Immature natural killer cell (primary cell): ENCODE measurements at places on chromosomes 4 and X.
A peak's percentile ranks its signal among the peaks of the same experiment; 100 is the strongest.

DNA sequence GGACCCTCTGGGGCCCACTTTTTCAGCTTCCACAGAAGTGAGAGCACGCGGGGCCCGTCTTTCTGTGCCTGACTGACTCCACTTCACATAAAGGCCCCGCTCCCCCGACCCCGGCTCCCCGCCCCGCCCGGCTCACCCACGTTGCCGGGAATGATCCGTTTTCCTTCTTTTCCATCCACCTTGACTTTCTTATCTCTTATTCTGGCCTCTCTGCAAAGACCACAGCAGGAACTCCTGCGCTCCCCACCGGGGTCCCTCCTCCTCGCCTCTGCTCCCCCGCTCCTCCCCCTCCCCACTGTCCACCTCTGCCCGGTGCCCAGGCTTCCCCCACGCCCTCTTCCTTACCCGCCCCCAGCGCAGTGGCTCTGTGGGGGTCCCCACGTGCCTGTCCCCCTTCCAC, 54.2 kb upstream of the CLDN24 start:
- DNase-seq = no peak

GRCh38 chrX:9166584-9166944, 132.6 kb upstream of the FAM9B start:
- DNase-seq = no peak

DNA sequence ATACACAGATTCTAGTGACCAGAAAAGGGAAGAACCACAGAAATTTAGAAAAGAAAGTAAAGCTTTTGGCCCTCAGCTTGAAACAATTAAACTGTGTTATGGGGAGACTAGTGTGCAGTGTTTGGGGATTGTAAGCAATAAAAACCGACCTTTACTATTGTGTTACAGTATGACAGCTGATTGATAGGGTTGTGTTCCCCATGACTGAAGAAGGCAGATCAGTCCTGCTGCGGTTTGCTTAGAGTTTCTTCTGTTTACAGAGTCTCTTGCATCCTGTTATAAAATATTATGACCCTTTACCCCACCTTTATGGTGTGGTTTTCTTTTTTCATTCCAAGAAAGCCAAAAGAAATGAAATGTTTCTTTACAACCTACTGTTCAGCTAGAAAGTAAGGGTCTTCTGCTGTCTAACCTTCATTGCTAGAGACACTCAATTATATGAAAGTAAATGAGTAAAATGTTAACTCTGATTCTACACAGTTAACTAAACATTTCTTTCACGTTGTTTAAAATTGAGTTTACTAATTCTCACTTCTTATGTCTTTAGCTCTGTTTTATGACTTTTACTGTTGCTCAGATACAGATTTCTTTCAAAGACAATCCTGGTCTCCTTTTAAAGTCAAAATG, 18.1 kb downstream of the CHIC1 start:
- no peak for DNase-seq

DNA sequence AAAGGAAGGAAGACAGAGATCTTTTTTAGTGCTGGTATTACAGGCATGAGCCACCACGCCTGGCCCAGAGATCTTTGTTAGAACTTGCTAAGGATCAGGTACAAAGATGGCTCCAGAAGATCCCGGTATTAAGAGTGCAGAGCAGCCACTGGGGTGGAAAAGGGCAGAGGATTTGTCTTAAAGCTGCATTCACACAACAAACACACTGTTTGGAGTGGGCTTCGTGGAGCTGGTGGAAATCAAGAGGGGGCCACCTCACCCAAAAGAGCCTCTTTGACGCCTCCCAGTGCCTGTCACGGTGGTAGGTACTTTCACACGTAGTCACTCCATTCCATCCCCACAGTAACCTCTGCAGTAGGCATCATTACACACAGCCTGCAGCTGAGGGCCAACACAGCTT, 13.3 kb downstream of the HELT start:
- DNase-seq = no peak

- DNase-seq = no peak
Measured at GRCh38 chr4:107006218-107006617, 29.9 kb downstream of the DKK2 start.

DNA sequence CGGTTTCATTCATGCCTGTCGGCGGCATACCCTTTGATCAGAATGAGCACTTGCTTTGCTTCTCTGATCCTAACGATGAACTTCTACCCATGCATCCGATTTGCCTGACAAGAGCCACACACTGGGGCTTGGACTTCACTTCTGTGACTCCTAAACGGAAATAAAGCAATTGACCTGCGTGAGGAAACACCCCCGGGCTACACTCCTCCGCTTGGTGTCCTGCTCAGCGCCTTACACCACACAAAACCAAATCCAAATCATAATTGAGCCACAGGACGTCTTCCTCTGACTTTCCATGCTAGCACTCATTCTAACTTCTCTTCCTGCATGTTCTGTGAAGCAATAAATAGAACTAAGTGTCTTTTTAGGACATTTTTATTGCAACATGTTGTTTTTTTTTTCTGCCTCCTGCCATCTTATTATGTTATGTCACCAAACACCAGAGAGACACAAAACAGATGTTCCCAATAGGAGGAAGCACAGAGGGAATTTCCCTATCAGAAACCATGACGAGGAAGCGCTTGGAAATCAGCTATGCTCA, 110.8 kb upstream of the FAM9B start:
- no peak for DNase-seq

DNA sequence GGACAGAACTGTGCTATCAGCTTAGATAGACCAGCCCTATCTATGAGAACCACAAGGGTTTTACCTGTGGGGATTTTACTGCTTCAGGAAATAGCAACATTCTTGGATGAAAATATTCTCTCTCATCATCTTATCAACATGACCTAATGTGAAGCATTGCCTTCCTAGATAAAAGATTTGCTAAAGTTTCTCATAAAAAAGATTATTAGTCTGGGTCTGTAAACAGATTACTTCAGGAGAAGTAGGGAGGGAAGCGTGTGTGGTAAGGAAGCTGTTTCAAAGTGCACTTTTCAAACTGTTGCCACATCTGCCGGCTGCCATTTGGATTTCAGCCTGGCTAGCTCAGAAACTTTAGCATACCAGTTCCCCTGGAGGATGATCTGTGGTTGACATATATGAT, at the start of gene NOX1:
NOX1 (minus strand) TSS at position 35 of the 400 bp plus-strand sequence. CDS start 220 bp downstream, outside the sequence.
- no peak for DNase-seq

- DNase-seq = no peak
Measured at GRCh38 chr4:105186701-105187161, 40.1 kb downstream of the TET2 start.

DNA sequence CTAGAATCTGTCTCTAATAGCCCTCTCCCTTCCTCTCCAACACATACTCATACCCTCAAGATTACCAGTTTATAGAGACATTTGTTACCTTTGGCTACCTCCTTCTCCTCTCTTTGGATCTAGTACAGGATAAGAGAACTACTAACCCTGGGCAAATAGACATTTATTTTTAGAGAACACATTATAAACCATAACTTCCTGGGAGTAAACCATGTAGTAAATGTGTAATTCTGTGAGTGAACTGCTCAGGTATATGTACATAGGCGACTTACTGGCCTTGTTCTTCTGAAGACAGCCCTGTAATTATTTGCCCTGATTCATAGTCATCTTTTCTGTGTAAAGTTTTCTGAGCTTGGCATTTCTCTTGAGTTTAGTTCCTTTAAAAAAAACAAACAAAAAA, 94.2 kb downstream of the KDM6A start:
- DNase-seq = no peak

GRCh38 chrX:12947545-12948235, 27.2 kb upstream of the TMSB4X start:
- DNase-seq = no peak

DNA sequence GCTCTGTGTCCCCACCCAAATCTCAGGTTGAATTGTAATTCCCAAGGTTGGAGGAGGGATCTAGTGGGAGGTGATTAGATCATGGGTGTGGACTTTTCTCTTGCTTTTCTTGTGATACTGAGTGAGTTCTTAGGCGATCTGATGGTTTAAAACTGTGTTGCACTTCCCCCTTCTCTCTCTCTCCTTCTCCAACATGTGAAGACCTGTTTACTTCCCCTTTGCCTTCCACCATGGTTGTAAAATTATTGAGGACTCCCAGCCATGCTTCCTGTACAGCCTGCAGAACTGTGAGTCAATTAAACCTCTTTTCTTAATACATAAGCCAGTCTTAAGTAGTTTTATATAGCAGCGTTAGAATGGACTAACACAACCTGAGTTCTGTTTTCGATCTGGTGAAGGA, 738.2 kb downstream of the ARAP2 start:
- no peak for DNase-seq

DNA sequence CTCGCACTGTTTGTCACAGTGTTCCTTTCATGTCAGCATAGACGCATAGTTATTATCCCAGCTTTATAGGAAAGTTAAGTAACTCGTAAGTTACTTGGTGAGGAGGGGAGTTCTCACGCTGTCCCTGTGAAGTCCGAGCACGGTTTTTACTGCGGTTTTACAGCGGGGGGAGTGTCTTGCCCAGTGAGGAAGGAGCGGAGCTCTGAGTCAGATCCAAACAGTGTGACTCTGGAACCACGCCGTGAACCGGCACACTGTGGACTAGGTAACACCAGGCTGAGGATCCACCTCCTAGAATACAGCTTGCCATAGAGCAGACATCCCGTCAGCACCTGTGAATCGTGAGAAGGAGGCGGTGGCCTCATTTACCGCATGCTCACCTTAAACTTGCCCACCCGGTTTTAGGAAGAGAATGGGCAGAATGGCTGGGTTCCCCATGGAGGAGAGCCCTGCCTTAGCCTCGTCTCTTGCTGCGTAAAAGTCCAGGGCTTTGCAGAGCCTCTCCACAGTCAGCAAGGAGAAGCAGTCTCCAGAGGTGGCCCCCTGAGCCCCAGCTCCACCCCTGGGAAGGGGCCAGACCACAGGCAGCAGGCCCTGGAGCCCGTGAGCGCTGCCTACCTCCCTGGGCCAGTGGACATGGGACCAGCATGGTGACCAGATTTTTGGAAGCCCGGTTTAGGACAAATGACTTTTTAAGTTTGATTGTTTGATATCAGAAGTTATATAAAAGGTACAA, 40.2 kb upstream of the HGFAC start:
- DNase-seq = no peak

- DNase-seq = no peak
Measured at GRCh38 chr4:107757283-107757682, 37.2 kb upstream of the PAPSS1 start.

DNA sequence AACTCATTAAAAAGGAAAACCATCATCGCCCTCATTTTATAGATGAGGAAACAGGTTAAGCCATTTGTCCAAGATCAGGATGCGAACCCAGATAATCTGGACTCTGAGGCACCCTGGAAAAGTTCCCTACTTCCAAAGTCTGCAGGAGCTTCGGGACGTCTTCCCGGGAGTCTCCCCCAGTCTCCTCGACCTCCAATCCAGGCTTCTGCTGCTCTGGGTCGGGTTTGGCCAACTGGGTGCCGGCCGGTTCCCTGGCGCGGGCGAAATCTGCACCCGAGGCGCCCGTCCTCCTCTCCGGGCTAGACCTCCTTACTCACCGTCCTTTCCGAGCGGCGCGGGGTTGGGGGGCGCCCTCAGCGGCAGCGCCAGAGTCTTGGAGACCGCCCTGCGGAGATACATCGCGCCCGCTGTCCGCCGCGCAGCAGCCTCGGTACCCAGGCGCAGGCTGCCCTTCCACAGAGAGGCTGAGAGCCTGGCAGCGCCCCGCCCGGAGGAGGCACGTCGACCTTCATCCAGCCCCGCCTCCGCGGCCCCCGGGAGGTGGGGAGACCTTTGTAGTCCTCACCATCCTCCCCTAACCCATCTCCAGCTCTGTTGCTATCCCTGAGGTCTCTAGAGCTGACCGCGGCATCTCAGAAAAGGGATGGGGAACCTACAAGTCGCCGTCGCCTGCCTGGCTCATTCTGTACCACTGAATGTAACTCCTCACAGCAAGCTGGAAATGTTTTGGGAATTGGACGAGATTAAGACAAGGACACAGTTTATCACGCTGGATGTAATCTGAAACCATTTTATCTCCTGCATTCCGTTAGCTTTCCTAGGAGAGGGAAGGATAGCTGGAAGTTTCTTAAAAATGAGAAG, at the start of gene MGARP:
MGARP (minus strand) TSS at position 466 of the 861 bp plus-strand sequence; CDS start at position 399, 67 bp downstream.
- peak; percentile 18 for DNase-seq

DNA sequence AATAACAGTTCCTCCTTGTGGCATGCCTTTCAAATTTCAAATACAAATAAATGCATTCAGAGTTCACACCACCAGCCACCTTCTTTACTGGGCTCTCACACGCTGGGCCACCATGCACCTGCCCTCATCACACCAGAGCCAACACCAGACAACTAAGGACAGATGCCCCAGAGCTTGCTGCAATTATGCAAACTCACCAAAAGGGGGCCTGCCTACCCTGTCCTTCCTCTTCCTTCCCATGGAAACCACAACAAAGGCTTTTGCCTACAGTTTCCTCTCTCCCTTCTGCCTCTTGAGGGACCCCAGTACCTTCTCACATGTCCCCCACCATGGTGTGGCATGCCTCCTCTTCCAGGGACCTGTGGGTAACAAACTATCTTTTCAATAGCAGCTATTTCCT, 1333.9 kb upstream of the TENM3 start:
- no peak for DNase-seq

DNA sequence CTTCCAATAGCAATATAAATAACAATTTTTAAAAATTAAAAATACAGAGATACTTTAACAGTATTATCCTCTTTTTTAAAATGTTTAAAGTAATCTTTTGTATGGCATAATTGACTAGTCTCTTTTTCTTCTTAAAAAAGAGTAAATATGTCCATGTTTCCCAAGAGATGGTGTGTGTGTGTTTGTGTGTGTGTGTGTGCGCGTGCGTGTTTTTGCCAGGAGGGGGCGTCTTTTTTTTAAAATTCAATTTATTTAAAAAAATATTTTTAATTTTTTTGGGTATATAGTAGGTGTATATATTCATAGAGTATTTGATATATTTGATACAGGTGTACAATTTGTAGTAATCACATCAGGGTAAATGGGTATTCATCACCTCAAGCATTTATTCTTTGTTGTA, 1073.7 kb downstream of the PCDH7 start:
- DNase-seq = no peak

GRCh38 chrX:13470685-13470977, 98.8 kb upstream of the EGFL6 start:
- DNase-seq = no peak

- no peak for DNase-seq
Measured at GRCh38 chrX:39718981-39719380, 378.8 kb downstream of the BCOR start.

- no peak for DNase-seq
Measured at GRCh38 chr4:30757357-30757756, 37.2 kb downstream of the PCDH7 start.

GRCh38 chr4:39976141-39976944, 1.4 kb downstream of the PDS5A start:
- peak; percentile 65 for DNase-seq

DNA sequence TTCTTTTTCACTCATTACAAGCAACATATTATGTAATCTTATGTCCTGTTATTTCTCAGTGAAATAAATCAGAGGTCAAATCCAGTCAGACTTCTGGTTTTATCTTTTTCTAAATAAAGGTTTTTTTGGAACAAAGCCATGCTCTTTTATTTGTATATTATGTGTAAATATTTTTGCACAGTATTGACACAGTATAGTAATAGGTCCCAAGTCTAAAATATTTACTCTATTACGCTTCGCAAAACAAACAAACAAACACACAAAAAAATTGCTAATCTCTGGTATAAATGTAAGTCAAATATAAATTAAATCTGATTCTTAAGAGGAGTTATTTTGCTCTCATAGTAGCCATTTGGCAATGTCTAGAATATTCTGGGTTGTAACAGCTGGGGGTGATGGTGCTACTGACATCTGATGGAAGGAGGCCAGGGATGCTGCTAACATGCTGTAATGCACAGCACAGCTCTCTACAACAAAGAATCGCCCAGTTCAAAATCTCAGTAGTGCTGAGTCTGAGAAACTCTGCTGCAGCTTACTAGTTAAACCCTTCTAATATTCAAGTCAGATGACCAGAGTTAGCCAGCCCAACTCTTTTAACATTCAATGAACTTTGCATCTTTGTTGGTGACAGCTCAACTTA, 602.1 kb downstream of the RAB28 start:
- DNase-seq = no peak
